ENCODE measurements at places on chromosomes 7 and 10. TPM values are rescaled to one million over a fixed set of nuclear protein-coding genes. Genes with fewer than 3 reads are reported as not detected.

The HDAC9 gene
- polyA plus RNA-seq: 8.2 TPM

The PDE6C gene
- 0.33 TPM for polyA plus RNA-seq

The POLR2J2 gene
- 2.9 TPM for polyA plus RNA-seq

The EBLN1 gene
- not detected for polyA plus RNA-seq

The ADO gene
- polyA plus RNA-seq: 46.5 TPM

The BMPER gene
- polyA plus RNA-seq: 12.9 TPM

The GRM8 gene
- 7.0 TPM for polyA plus RNA-seq

The ZSCAN25 gene
- polyA plus RNA-seq: 18.2 TPM

Measured in right renal pelvis (tissue), 4 donors.